Stimulated activated CD8-positive, alpha-beta memory T cell treated with anti-CD3 and anti-CD28 coated beads, Interleukin-15, amount 100 ng/mL, for 24 hours (primary cell): ENCODE measurements at places on chromosomes 2 and 18.

- DNase-seq, result no peak
Measured at GRCh38 chr2:228516019-228516418, 334.5 kb upstream of the SPHKAP start.

- DNase-seq, result no peak
Measured at GRCh38 chr2:20755132-20755800, 67.6 kb downstream of the LDAH start.

- no peak for DNase-seq
Measured at GRCh38 chr2:226788881-226789490, 10.6 kb downstream of the IRS1 start.

- no peak for DNase-seq
Measured at GRCh38 chr18:46352520-46353250, 248.5 kb downstream of the HAUS1 start.

GRCh38 chr2:117940436-117940835 is 73.4 kb downstream of the CCDC93 start:
- DNase-seq, result no peak

DNA sequence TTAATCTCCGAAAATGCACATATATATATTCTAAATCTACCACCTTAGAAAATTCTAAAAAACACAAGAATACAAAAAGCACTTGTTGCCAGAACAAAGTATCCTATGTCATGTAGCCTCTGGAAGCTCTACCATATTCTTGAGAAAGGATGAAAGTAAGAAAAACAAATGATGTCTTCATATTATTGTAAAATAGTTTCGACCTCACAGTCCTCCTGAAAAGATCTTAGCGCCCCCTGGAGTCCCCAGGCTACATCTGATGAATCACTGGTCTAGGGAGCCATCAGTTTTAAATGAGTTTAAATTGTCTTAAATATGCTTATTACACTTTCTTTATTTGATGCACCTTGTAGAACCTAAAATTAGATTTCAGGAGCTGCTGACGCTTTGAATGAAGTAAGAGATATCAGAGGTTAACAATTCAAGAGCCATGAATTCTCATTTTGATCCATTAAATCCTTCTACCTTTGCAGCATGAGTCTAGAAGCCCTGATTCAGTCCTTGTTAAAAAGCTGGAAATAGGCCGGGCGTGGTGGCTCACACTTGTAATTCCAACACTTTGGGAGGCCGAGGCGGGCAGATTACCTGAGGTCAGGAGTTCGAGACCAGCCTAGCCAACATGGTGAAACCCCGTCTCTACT is 138.8 kb downstream of the MCFD2 start:
- DNase-seq, result peak; percentile 12

DNA sequence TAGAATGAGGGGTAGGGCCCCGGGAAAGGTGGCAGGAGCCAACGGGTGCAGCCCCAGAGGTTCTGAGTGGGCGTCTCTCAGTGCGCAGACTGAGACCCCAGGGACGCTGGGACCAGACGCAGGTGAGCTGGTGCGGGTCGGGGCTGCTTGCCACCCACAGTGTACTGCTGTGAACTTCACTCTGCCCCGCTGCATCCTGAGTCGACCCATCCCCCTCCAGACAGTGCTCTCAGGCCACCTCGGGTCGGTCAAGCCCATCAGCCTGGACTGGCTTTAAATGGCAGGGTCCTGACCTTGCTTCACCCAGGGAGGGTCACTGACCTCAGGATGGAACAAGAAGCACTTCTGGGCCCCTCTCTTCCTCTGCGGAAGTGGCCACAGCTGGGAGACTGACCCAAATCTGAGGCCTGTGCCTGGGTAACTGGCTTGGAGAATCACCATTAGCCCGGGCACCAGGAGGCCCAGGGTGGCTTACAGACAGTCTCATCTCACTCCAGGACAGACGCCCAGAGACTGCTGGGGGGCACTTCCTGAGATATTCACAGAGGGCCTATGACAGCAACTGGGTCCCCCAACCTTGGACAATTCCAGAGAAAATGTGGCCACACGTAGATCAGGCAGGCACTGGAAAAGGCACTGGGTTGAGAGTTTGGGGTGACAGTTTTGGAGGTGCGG is 23.7 kb upstream of the BOK start:
- DNase-seq, result no peak

DNA sequence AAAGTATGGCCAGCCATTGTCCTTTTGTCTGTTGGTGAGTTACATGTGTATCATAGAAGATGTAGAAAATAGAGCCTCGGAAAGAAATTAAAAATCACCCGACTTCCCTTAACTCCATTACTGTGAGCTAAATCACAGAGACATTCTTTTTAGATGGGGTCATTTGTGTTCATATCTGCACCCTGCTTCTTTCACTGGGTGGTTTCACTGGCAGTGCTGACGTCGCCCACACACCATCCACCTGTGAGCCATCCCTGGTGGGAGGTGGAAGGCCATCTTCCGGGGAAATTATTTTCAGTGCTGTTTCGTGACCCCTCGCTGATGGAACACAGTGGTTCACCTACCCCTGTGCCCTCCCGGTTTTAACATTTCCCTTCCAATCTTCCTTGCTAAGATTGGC is 21.2 kb downstream of the SH3BP4 start:
- DNase-seq, result no peak

DNA sequence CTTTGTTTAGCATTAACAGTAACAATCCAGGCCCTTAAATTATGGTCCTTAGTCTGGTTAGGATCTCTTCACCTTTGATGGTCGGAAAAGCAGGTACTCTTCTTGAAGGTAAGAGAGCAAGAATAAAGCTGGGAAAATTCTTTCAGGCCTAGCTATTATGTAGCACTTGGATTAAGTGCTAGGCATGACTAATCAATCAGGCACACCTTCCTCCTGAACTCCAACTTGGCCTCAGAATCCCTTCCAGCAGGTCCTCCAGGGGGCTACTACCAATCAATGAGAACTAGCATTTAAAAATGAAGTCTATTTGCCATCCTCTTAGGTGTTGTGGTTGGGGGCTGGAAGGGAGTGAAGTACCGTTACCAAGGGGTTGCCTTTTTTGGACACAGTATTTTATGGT is 3.7 kb downstream of the SMYD1 start:
- no peak for DNase-seq

GRCh38 chr2:96830044-96830562 is 13.7 kb downstream of the ANKRD23 start:
- no peak for DNase-seq

- DNase-seq, result no peak
Measured at GRCh38 chr2:204743393-204743960, 198.2 kb downstream of the PARD3B start.

GRCh38 chr2:197704434-197705120 is 592 bp upstream of the MARS2 start:
- DNase-seq, result no peak

GRCh38 chr18:2625217-2625616 is 30.3 kb upstream of the SMCHD1 start:
- no peak for DNase-seq

DNA sequence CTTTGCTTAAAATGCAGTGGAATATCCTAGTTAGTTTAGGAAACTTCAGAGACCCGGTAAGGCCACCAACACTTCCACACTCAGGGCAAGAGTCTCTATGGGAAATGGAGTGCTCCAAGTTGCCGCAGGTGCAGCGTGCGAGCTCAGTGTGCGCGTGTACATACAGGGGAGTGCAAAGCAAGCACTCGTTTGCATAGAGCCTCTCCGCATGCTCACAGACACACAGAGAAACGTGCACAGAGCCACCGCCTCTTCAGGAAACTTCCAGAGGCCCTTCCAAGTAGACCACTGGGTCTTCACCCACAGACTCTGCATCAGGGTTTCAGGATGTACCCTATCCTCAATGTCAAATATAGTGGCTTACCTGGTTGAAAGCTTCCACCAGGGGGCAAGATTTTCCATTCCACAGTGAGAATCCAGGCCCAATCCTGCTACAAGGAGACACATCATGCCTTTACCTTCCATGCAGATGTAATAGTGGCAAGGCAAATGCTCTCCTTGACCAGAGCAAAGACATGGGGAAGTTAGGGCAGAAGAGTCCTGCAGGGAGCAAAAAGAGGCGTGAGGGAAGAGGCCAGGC is 513.0 kb upstream of the MYT1L start:
- DNase-seq, result no peak

GRCh38 chr2:181149056-181149455 is 168.7 kb downstream of the UBE2E3 start:
- DNase-seq, result no peak

- no peak for DNase-seq
Measured at GRCh38 chr2:182672466-182673165, 43.4 kb upstream of the DNAJC10 start.

DNA sequence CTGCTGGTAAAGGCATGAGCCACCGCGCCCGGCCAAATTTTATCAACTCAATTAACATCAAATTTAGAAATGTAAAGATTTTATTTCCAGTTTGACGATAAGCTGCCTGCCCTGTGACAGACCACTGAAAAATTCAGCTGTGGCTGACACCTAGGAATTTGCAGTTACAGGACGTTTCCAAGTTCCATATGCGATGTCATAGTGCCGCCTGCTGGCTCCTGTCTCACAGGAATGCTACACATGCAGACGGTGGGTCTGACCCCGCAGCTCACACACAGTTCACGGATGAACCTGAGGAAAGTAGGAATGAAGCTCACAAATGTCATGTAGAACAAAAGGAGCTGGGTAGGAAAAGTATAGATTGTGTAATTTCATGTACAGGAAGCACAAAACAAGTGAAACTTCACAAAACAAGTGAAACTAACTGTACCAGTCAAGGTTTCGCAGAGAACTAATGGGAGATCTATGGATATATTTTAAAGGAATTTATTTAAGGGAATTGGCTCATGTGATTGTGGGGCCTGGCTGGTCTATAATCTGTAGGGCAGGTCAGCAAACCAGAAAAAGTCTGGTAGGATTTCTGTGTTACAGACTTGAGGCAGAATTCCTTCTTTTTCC is 13.2 kb upstream of the SEH1L start:
- DNase-seq, result peak; percentile 34

- no peak for DNase-seq
Measured at GRCh38 chr2:1672738-1673137, 71.6 kb downstream of the PXDN start.

GRCh38 chr2:180077295-180077906 is 70.3 kb upstream of the CWC22 start:
- no peak for DNase-seq

GRCh38 chr2:224646242-224646846 is 61.2 kb upstream of the CUL3 start:
- DNase-seq, result no peak

DNA sequence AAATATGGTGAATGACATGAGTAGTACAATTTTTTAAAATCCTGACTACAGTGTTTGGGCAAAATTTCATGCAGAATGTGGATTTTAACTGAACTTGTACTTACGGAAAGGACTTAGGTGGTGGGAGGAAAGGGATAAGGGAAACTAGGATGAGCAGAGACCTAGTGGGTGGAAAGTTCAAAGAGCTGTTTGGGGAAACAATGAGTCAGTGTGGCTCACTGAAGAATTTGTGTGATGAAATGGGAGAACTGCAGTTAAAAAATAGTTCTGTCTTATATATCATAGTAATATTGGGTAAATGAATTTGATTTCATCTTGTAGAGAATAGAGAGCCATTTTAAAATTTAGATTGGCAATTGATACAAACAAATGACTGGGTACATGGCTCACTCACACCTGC is 220.1 kb upstream of the CTAGE1 start:
- DNase-seq, result no peak

DNA sequence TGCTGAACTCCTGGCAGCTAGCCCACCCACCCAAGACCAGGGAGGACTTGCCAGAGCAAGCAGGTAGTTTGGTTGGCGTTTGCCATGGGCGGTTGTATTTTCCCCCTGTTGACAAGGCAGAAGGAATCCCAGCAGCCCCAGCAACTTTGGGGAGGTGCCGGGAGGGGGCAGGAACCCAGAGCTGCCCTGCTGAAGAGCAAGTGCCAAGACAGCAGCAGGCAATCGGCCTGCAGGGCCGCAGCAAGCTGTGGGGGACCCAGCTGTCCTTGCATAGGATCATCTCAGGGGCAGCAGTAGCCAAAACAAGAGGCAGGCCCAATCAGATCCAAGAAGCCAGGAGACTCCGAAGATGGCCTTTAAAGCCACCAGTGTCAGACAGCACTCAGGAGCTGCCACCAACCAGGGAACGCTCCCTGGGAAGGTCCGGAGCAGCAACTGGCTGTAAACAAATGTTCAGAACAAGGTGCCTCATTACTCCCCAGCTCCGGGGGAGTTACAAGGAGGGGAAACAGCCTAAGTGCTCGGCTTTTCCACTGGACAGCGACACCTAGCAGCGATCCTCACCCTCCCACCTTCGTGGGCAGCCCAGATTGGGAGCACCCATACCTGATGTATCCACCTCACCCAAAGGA is 2.1 kb downstream of the ST8SIA5 start:
- no peak for DNase-seq

DNA sequence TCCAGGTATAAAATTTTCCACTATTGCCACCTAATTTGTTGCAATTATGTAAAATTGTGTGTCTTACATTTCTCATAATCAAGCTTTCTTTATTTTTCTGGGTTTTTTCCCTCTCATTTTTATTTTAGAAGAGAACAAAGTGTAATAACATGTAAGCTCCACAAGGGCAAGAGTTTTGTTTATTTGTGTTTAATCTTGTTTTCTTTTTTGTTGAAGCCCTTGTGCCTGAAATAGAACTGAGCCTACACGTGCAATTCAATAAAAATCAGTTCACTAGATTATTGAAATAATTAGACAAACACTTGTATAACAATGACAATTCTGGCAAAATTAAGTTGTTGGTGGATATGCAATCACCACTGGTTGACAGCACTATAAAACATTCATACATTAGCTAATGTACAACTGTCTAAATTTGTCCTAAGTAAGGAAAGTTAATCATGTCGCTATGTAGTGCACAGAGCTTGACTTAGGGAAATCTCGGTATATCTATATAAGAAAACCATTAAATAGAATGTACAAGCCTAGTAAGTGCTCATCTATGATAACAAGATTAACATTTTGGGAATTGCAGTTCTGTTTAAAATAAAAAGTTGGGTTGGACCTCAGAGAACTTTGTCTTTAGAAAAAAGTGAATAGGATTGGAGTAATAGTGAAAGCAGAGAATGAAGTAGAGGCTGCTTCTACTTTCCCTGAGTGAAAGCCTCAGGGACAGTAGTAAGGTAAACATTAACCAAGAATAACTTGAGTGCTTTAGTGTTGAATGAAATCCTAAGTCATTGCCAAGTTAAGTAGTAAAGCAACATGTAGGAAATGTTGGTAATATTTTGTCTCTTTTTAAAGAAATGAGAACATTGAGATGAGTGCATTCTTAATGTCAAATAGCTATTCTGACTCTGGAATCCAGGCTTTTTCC is 37.4 kb upstream of the NOL4 start:
- DNase-seq, result no peak

DNA sequence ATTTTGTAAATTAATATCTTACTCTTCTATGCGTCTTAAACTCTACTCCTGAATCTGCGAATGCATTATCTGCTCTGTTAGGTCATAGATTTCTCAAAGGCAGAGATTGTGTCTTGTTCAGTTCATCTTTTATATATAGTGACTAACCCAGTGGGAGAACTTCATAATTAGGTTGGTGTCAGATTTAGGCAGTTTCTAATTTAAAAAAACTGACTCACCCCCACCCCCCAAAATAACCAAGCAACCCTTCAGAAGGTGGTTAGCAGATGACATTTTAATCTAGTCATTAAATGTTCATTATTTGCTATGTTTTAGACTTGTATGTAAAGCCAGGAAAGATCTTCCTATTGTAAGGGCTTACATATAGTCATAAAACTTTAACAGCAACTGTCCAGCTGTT is 10.4 kb downstream of the SERPINB12 start:
- no peak for DNase-seq

GRCh38 chr2:27566628-27567027 is 16.2 kb upstream of the ZNF512 start:
- no peak for DNase-seq

GRCh38 chr2:120587279-120587996 is 148.2 kb upstream of the GLI2 start:
- no peak for DNase-seq
